Tibial nerve (tissue), 4 donors: ENCODE measurements at places on chromosomes 2 and 18. TPM values are rescaled to one million over a fixed set of nuclear protein-coding genes. Genes with fewer than 3 reads are reported as not detected.

DNA sequence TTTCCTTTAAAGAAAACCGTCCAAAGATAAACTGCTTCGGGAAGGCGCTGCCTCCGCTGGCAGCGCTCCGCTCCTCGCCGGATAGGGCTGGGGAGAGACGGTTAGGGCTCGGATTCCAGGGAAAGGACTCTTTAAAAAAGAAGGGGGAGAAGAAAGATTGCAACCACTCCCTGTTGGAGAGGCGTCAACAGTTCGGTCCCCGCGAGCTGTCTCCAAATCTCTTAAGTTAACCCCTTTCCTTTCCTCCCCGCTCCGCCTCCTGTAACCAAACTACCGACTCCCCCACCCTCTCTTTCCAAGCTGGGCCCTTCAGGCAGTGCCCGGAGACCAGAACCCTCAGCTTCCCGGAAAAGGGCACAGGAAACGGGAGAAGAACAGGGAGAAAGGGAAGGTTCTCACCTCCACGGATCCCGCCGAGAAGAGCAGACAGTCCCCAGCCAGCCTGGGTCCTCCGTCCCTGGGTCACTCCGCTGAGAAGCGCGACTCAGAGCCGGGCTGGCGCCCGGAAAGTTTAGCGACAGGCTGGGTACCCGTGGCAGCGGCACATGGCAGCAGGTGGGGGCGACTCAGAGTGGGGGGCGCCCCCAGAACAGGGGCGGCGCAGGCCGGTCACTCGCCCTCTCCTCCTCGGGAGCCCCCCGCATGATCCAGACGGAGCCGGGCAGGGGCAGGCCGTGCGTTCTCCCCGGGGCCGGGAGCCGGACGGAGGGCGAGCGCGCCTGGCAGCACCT, 675 bp downstream of the FZD5 start:
- H3K27ac ChIP-seq = peak overlapping the region; percentile 90
- peak; percentile 18 for DNase-seq
- H3K4me1 ChIP-seq = no peaks in the 10 kb centered on the region
- peaks cover 12% of the 10 kb centered on the region for H3K36me3 ChIP-seq
- peak overlapping the region; percentile 98 for H3K4me3 ChIP-seq
- H3K27me3 ChIP-seq = no peaks in the 10 kb centered on the region

GRCh38 chr2:118857677-118858484, 10.4 kb upstream of the EN1 start:
- no peak for DNase-seq
- H3K27ac ChIP-seq = no peak overlapping the region
- peaks cover 15% of the 10 kb centered on the region for H3K4me1 ChIP-seq
- H3K4me3 ChIP-seq = no peak overlapping the region

DNA sequence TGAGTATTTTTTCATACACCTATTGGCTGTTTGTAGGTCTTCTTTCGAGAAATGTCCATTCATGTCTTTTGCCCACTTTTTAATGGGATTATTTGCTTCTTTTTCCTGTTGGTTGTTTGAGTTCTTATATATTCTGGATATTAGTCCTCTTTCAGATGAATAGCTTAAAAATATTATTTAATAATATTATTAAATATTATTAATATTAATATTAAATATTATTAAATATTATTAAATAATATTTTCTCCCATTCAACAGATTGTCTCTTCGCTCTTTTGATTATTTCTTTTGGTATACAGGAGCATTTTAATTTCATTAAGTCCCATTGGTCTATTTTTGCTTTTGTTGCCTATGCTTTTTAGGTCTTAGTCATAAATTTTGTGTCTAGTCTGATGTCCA, 361.9 kb downstream of the TSN start:
- H3K4me1 ChIP-seq = no peaks in the 10 kb centered on the region
- no peak for DNase-seq
- H3K36me3 ChIP-seq = no peaks in the 10 kb centered on the region
- H3K4me3 ChIP-seq = no peak overlapping the region
- H3K27ac ChIP-seq = no peak overlapping the region

- peaks cover 6% of the 10 kb centered on the region for H3K4me1 ChIP-seq
- no peaks in the 10 kb centered on the region for H3K27me3 ChIP-seq
- H3K27ac ChIP-seq = no peak overlapping the region
- no peaks in the 10 kb centered on the region for H3K36me3 ChIP-seq
- DNase-seq = no peak
Measured at GRCh38 chr2:101788565-101788964, 91.1 kb downstream of the MAP4K4 start.

- no peak overlapping the region for H3K27ac ChIP-seq
- peaks cover 12% of the 10 kb centered on the region for H3K4me1 ChIP-seq
- no peaks in the 10 kb centered on the region for H3K27me3 ChIP-seq
- DNase-seq = no peak
- H3K4me3 ChIP-seq = no peak overlapping the region
Measured at GRCh38 chr2:237896507-237896892, 37.1 kb downstream of the RAMP1 start.

GRCh38 chr2:219918944-219919343, 291.5 kb downstream of the SLC4A3 start:
- H3K4me3 ChIP-seq = no peak overlapping the region
- H3K27me3 ChIP-seq = no peaks in the 10 kb centered on the region
- no peak for DNase-seq
- no peak overlapping the region for H3K27ac ChIP-seq
- peaks cover 3% of the 10 kb centered on the region for H3K4me1 ChIP-seq

GRCh38 chr2:79850912-79851311, 338.1 kb downstream of the CTNNA2 start:
- no peak for DNase-seq
- no peaks in the 10 kb centered on the region for H3K36me3 ChIP-seq
- H3K4me3 ChIP-seq = no peak overlapping the region
- no peak overlapping the region for H3K27ac ChIP-seq
- H3K27me3 ChIP-seq = no peaks in the 10 kb centered on the region

DNA sequence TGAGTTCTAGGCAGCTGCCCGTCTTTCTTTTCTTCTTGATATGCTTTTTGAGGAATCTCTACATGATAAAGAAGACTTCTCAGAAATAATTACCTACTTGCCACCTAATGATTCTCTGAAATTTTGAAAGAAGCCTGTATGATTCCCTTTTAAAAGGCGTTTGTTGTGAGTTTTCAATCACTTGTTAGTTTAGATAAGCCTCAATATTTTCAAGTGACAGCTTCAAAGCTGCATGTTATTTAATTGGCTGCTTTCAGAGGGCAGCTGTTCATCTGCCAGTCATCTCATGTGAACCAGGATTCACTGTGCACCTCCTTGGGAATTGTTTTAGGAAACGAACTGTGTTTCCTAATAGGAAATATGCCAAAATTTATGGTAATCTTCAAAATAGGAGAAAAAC, 938.1 kb downstream of the CPS1 start:
- no peak overlapping the region for H3K27ac ChIP-seq
- DNase-seq = no peak
- H3K27me3 ChIP-seq = no peaks in the 10 kb centered on the region
- H3K4me3 ChIP-seq = no peak overlapping the region
- H3K4me1 ChIP-seq = no peaks in the 10 kb centered on the region
- H3K36me3 ChIP-seq = no peaks in the 10 kb centered on the region

- H3K4me3 ChIP-seq = no peak overlapping the region
- no peak for DNase-seq
Measured at GRCh38 chr2:138474100-138474825, 27.3 kb upstream of the SPOPL start.

DNA sequence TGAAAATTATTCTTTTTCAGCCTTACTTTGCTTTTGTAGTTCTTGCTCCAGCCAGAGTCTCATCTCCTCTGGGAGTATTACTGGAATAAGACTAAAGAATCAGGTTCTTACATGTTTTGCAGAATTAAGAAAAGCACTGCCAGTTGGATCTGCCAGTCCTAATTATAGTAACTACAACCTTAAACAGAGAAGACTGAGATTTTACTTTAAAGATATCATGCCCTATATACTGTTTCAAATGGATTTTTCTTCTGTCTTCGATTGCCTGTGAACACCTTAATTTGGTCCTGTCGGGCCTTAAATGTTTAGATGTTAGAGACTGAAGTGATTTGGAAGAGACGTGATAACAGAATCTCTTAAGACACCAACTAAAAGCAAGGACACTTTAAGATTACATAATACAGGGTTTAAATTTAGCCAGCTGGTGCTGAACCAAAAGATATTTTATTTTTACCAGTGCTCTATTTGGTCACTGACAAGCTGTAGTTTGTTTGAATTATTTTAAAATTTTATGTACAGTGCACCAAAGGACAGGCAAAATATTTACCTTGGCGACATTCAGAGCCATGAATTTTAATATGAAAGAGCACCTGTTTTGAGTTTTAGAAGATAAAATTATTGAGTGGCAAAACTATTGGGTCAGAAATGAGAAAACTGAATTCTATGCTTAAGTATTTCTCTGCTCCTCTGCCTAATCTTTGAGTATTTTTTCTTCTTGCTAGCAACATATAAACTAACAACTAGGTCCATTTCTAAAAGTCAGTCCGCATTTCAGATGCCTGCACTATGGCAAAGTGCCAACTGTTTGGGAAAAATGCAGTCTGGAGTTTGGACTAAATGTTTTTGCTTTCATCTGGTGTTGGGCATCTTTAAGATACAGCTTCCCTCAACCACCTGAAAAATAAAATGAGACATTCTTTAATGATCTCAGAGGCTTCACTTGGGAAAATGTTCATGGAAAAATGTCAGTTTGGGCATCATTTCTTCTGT, 300.0 kb downstream of the XIRP2 start:
- H3K27ac ChIP-seq = peak overlapping the region; percentile 19
- no peak overlapping the region for H3K4me3 ChIP-seq
- peaks cover 35% of the 10 kb centered on the region for H3K4me1 ChIP-seq
- DNase-seq = no peak

DNA sequence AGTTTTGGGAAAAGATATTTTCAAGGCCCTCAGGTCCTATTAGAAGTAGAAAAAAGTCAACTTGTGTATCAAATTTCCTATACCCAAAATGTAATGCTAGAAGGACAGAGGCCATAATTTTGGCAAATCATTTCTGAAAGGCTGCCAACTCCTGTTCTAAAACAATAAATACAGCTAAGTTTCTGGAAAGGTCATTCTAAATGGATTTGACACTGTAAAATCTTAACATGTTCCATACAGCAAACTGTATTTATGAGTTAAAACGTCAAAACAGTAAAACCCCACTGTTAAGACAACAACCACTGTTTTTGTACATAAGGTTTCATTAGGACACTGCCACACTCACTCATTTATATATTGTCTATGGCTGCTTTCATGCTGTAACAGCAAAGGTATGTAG, 9.7 kb downstream of the FAM98A start:
- H3K36me3 ChIP-seq = peaks cover 9% of the 10 kb centered on the region
- H3K27me3 ChIP-seq = no peaks in the 10 kb centered on the region
- peaks cover 22% of the 10 kb centered on the region for H3K4me1 ChIP-seq
- H3K27ac ChIP-seq = no peak overlapping the region
- H3K4me3 ChIP-seq = no peak overlapping the region
- no peak for DNase-seq

- no peak overlapping the region for H3K27ac ChIP-seq
- H3K4me1 ChIP-seq = peaks cover 4% of the 10 kb centered on the region
- H3K4me3 ChIP-seq = no peak overlapping the region
Measured at GRCh38 chr2:190748966-190749365, 100.1 kb downstream of the NAB1 start.

GRCh38 chr18:14974088-14974487, 226.1 kb downstream of the ANKRD30B start:
- DNase-seq = no peak
- no peak overlapping the region for H3K4me3 ChIP-seq
- H3K36me3 ChIP-seq = no peaks in the 10 kb centered on the region
- H3K27ac ChIP-seq = no peak overlapping the region
- no peaks in the 10 kb centered on the region for H3K27me3 ChIP-seq

DNA sequence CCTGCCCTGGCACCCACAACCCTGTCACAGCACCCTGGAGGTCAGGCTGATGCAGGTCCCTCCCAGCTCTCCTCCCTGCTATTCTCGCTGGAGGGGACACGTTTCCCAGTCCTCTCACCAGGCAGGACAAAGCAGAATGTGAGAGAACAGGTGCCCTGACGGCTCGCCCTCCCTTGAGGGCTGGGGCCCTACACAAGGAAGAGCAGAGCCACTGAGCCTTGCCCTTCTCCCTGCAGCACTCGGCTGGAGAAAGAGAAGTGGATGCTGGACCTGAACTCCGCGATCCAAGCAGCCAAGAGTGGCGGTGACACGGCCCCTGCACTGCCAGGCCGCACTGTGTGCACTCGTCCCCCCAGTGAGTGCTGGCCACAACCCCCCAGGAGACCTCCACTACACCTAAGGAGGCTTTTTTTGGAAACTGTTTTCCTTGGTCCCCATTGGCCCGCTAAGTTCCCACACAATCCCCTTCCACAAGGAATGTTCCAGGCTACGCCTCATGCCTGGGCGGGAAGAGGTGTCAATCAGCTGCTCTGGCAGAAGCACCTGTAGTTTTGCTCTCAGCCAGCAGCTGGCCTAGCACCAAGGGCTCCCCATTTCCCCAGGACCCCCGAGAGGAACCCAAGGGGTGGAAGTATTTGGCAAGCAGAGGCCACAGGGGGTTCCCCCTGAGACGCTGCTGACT, 17.4 kb downstream of the STK25 start:
- no peak overlapping the region for H3K4me3 ChIP-seq
- H3K27me3 ChIP-seq = no peaks in the 10 kb centered on the region
- no peak overlapping the region for H3K27ac ChIP-seq
- no peak for DNase-seq

- H3K4me3 ChIP-seq = no peak overlapping the region
- no peaks in the 10 kb centered on the region for H3K4me1 ChIP-seq
- no peak overlapping the region for H3K27ac ChIP-seq
- H3K36me3 ChIP-seq = no peaks in the 10 kb centered on the region
- no peaks in the 10 kb centered on the region for H3K27me3 ChIP-seq
Measured at GRCh38 chr2:6443061-6443823, 422.5 kb downstream of the CMPK2 start.

DNA sequence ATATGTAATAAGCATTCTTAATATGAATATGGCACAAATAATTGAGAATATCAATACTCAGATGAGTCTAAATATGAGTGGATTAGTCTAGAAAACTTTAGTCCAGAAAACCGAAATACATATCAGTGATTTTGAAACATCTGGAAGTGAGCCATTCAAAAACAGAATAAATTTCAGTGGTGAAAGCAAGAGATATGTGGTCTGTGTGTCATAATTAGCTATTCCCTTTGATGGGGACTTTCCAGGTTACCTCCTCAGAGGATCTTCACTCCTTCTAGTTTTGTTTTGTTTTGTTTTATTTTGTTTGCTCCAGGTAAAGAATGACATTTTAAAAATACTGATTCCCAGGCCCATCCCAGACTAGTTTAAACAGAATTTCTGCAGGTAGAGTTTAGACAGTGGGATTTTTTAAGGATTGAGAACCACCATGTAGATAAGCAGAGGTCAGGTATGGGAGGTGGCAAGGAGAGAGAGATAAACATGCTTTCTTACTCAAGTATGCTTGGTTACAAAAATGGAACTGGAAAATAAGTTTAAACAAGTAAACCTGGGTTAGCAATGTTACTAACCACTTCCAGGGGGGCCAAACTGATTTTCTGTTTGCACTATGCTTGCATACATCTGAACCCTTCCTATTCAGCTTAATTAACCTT, 70.7 kb downstream of the NABP1 start:
- peaks cover 8% of the 10 kb centered on the region for H3K4me1 ChIP-seq

Gene GAD1
- total RNA-seq = not detected

Gene STARD6
- total RNA-seq = not detected

Gene AKAIN1
- total RNA-seq = not detected

Gene EVX2
- not detected for total RNA-seq

Gene CENPA
- 3.5 TPM for total RNA-seq

Gene GPAT2
- 4.2 TPM for total RNA-seq
